ENCODE measurements at places on chromosomes 2 and 18.

DNA sequence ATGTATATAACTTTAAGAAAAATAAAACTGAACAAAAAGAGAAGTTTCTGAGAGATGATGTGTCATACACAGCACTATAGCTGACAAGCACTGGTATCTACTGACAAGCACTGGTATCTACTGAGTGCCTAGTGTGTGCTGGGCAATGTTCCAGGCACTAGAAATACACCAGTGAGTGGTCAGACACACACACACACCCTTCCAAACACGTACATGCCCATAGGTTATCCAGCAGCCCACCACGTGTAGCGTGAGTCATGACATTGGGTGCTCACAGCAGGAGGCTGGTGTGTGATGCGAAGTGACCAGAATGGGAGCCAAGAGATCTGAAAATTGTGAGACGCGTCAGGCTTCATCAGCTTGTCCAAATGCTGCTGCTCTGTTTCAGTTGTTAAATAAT is 12.2 kb upstream of the GNAL start:
- no peak for DNase-seq

- DNase-seq, result no peak
Observed at GRCh38 chr18:26864658-26865057, 849 bp downstream of the AQP4 start.

- no peak for DNase-seq
Observed at GRCh38 chr2:42786561-42787345, 5.6 kb downstream of the HAAO start.

DNA sequence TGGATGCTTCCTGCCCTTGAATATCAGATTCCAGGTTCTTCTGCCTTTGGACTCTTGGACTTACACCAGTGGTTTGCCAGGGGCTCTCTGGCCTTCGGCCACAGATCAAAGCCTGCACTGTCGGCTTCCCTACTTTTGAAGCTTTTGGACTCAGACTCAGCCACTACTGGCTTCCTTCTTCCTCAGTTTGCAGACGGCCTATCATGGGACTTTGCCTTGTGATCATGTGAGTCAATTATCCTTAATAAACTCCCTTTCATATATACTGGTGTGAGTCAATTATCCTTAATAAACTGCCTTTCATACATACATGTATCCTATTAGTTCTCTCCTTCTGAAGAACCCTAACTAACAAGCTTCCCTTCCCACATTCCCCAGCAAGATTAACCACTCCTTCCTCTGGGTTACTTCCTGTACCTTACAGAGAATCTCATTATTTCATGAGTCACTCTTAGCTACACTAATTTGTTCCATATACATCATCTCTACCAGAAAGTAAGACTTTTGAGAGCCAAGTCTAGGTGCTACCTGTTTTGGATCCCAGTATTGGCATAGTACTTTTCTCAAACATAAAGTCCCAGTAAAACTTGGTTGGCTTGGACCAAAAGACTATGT is 31.3 kb upstream of the LRATD1 start:
- DNase-seq, result no peak

- DNase-seq, result no peak
Observed at GRCh38 chr2:238159071-238159539, 335 bp downstream of the ERFE start.

DNA sequence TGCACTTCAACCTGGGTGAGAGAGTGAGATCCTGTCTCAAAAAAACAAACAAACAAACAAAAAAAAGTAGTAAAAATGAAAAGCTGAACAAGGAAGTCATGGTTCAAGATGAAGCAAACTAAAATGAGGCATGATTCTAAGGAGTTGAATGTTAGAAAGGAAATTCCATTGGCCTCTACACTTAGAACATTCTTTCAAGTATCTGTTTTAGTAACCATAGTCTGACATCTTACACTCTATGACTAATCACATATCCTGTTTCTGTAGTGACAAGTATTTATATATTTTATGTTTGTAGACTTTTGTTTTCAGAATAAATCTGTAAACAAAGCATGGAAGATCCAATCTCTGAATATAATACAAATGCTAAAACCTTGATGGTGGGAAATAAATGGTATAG is 164.1 kb downstream of the KIAA1328 start:
- DNase-seq, result no peak

DNA sequence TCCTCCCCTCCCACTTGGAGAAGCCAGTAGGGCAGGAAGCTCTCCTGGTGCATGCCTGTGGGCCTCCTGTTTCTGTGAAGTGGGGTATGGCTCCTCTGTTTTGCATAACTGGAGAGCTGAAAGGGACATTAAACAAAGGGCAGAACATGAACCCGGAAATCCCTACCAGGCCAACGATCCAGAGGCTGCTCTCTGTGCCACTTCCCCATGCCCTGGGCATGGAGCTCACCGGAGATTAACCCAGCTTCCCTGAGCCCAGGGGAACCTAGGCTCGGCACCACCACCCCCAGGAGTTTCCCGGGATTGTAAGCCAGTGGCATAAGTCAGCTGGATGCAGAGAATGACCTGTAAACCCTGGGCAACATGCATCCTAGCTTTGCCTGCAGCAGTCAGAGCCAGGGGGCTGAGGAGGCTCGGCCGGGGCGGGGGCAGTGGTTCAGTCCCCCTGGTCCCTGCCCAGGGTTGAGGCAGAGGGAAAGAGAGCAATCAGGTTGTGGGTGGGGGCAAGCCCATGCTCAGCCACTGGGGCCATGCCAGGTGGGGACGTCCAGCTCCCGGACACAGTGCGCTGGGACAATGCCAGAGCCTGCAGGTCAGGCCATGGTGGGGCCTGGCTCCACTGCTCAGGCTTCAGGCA is 49.5 kb downstream of the TIMM21 start:
- no peak for DNase-seq

All from WERI-Rb-1 (cell line).